GDM1 (cell line): ENCODE measurements at places on chromosomes 7 and 10.

GRCh38 chr10:77571490-77571889 lies 66.1 kb downstream of the KCNMA1 start:
- DNase-seq, result no peak

DNA sequence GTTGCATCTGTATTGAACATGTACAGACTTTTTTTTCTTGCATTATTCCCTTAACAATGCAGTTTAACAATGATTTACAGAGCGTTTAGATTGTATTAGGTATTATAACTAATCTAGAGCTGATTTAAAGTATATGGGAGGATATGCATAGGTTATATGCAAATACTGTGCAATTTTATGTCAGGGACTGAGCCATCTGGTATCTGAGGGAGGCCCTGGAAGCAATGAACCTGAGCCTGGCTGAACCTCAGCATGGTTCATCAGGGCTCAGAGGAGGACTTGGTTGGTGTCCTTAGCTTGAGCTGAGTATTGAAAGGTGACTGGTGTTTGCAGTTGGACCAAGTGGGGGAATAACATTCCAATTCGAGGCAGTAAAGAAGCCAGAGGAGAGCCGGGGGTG lies 4.8 kb downstream of the ADCK2 start:
- DNase-seq, result no peak

DNA sequence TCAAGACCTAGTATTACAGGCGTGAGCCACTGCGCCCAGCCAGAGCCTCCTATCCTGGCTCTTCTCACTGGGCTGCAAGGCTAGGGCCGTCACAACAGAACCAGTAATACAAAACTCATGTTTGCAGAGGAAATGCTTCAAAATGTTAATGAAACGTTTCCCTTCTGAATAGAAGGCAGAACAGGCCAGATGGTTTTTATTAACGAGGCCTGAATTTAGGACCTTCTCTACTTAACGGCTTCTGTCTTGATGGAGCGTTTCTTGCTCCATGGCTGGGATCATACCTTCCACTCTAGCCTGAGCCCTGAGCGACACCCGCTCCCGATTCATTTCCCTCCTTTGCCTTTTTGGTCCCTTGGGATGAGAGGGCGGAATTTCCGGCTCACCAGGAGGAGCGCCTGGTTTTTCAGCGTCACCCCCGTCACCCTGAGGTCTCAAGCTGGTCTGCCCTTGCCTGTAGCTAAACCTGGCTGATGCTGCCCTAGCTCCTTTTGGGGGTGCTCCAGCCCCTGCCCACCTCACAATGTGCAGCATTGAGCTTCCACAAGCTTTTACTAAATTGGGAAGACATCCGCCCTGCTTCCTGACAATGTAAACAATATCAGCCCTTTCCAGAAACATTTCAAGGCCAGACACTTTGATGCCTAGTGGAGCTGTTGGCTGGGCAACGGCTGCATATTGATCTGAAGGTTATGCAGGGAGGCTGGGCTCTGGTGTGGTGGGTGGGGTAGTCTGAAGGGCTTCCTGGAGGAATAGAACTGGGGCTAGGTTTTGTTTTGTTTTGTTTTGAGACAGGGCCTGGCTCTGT lies 5.2 kb downstream of the CLIP2 start:
- DNase-seq, result no peak

DNA sequence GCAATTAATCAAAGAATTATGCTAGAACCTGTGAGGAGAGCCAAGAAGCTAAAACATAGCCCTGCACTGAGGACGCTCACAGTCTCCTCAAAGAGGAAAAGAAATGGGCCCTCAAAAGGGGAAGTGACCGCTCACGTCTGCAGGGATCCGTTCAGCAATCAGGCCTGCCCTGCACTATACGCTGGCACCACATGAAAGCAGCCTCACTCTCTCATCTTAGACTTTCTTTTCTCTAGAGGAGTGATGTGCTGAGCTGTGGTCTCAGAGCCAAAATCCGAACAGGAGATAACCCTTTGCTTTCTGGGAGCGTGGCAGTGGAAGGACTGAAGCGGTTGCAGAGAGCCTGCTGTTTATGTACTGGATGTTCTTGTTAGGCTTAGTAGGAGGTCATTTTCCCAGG lies 6.3 kb upstream of the IL2RA start:
- DNase-seq, result peak; percentile 61

DNA sequence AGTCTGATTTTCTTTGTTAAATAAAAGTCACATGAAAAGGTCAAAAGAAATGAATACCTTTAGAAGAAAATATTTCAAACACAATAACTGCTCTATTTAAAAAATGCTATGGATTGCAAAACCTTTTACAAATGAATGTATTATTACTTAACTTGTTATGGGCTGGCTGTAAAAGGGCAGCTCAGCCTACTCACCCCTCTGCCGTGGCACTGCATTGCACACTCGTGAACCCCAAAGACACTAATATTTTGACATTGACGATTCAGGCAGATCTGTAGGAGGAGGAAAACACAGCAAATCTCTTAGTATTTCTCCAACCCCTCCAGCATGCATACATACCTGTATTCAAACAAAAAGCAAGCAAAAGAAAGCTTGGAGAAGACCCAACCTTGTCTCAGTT lies 149.5 kb downstream of the FANK1 start:
- DNase-seq, result no peak

GRCh38 chr7:47573758-47574481 lies 8.0 kb downstream of the TNS3 start:
- peak; percentile 32 for DNase-seq

GRCh38 chr7:98418636-98419315 lies 17.9 kb upstream of the BAIAP2L1 start:
- DNase-seq, result no peak

- DNase-seq, result no peak
These were observed 19.8 kb downstream of the PANK1 start for GRCh38 chr10:89625041-89625765.

GRCh38 chr10:97372233-97372875 lies 28.8 kb downstream of the RRP12 start:
- no peak for DNase-seq

DNA sequence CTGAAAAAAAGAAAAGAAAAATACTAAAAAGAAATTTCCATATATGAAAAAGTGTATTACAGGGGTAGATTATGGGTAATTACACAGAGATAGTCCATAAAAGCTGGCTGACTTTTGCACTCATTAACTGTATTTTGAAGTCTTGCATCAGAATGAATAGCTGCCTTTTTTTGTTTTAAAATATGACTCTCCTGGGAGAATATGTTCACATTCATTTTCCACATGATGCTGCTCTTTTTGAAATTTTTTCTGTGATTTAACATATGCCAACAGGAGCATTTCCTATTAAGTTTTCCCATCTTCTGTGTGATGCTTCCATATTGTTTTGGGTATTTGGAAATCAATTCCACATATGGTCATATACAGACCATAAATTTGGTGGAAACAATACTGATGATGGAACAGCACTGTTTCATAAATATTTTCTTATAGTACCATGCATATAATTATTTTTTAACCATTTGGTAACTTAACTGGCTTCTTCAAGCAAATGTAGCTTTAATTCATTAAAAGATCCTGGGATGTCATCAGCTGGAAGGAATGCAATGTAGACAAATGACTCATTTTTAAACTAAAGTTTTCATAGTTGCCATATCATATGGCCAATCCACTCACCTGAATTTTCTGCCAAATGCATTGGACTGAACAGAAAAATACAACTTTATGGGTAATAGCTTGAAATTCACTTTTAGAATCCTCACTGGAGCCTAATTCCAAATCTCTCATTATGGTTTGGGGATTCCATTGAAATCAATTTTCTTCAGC lies 313.9 kb upstream of the GLI3 start:
- no peak for DNase-seq

GRCh38 chr7:3371601-3372000 lies 70.5 kb downstream of the SDK1 start:
- no peak for DNase-seq

- DNase-seq, result no peak
These were observed 138.1 kb downstream of the HERPUD2 start for GRCh38 chr7:35556515-35557471.

- DNase-seq, result no peak
These were observed at the start of gene CCL26 for GRCh38 chr7:75772081-75773077. TSS of gene CCL26 (minus strand) at chr7:75772211. CDS start at chr7:75772176, 35 bp downstream.

- no peak for DNase-seq
These were observed 57.8 kb downstream of the SEMA3A start for GRCh38 chr7:84136809-84137208.

DNA sequence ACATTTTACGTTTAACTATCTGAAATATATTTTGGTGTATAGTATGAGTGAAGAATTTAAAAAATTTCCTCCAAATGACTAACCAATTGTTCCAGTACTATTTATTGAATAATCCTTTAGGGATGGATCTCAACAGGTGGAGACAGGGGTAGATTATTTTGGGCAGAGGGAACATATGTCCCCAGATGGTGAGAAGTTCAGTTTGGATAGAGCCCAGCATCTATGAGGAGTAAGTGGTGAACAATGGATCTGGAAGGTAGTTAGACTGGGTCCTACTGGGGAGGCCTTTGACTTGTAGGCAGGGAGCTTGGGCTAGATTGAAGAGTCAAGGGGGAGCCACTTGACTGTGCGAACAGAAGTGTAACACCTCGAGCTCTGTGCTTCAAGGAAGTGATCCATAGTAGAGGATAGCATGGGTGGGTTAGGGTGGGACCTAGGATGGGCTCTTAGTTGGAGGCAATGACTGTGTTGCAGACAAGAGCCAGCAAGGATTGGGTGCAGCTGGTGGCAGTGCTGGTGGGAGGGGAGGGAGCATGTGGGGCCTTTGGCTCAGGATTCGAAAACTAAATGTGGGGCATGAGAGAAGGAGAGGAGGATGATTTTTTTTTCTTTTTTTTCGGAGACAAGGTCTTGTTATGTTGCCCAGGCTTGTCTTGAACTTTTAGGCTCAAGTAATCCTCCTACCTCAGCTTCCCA lies 3.9 kb upstream of the PURB start:
- no peak for DNase-seq

DNA sequence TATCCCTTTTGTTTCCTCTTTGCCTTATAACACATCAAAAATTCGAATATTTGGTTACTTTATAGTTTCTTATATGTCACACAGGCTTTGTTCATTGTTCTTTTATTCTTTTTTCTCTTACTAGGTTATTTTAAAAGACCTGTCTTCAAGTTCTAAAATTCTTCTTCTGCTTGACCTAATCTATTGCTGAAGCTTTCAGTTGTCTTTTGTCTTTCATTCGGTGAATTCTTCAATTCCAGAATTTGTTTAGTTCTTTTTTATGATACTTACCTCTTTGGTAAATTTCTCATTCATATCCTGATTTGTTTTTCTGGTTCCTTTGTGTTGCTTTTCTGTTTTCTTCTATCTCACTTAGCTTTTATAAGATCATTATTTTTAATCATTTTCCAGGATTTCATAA lies 188.4 kb downstream of the ZEB1 start:
- DNase-seq, result no peak

- no peak for DNase-seq
These were observed 444.2 kb upstream of the MKI67 start for GRCh38 chr10:128570319-128570995.

- DNase-seq, result no peak
These were observed 752 bp downstream of the KLF14 start for GRCh38 chr7:130732980-130733930.

GRCh38 chr7:98557538-98558031 lies 59.5 kb upstream of the NPTX2 start:
- no peak for DNase-seq

DNA sequence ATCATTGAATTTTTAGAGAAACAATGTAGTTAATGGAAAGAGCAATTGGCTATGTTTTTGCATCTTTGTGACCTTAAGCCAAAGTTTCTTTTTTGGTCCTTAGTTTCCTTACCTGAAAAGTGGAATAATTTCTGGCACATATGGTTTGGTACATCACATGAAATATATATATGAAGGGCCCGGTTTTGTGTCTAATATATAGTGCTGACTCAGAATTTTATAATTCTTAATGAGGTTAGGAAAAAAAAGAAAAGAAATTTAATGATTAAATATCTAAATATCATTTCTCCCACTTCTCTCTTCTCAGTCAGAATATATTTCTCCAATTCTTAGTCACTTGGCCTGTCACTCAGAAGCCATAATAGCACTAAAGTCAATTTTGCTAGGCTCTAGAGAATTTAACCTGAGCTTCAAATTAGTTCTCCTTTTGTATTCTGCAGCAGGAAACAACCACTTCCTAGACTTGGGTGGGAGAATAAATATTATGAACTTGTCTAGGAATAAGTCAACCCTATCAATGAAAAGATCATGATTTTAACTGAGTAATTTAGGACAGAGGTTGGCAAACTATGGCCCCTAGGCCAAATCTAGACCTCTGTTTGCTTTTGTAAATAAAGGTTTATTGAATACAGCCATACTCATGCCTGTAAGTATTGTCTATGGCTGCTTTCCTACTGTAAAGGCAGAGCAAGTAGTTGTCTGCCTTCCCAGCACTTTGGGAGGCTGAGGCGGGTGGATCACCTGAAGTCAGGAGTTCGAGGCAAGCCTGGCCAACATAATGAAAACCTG lies 34.6 kb downstream of the PPP1R9A start:
- no peak for DNase-seq

DNA sequence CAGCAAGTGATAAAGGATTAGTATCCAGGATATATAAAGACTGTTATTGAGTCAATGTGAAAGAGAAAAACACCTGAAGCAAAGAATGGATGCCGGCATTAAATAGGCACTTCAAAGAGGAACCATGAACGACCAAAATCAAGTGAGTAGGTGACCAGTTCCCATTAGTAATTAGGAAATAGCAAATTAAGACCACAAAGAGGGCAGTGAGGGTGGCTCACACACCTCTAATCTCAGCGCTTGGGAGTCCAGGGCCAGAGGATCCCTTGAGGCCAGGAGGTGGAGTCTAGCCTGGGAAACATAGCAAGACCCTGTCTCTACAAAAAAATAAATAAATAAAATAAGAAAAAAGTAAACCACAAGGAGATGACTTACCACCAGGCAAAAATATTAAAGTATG lies 1.5 kb upstream of the ANTXRL start:
- no peak for DNase-seq

DNA sequence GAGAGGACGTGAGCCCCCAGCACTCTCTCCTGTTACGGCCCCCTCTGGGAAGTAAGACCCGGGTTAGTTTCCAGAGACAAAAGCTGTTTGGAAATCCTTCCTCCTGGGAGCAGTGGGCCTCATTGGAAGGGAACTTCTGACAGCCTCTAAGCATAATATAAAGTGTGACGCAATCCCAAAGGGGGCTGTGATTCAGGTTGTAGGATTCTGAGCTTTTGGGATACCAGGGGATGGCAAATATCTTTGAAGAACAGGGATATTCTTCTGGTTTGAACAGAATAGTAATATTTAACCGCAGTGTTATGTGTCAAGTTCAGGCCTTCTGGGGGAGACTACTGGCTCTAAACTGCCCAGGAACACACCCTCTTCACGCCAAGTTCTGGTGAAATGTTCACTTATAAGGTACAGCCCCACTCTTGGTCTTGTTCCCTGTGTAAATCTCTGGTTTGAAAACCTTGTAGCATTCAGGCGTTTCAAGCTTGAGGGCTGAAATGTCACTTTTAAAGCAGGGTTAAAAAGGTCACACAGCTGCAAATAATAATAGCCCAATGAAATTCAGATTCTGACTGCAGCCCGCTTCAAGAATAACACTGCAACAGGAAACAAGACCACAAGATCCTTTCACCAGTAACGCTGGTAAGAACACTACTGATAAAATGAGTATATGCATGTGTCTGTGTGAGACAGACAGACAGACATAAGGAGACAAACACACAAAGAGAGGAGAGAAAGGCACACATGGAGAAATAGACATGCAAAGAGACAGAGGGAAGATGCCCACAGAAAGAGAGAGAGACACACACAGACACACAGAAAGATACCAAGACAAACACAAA lies 69.0 kb downstream of the CREB5 start:
- no peak for DNase-seq

GRCh38 chr10:35637462-35637861 lies 4.6 kb downstream of the FZD8 start:
- DNase-seq, result no peak
